Stimulated activated CD8-positive, alpha-beta memory T cell treated with anti-CD3 and anti-CD28 coated beads, Interleukin-15, amount 100 ng/mL, for 24 hours (primary cell): ENCODE measurements at places on chromosomes 13 and 19.

DNA sequence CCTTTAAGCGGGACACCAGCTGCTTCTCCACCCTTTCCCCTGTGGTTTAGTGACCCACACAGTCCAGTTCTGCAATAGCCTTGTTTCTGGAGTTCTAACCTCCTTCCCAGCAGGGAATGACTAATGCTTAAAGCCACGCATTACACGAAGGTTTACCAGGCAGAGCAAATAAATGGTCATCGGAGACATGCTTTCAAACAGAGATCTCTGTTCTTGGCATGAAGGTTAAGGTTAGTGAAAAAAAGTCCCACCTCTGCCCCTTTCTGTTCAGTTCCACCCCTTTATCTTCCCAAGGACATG lies 25.3 kb upstream of the MEDAG start:
- DNase-seq = no peak

- no peak for DNase-seq
Observed at GRCh38 chr13:109646423-109646822, 140.0 kb downstream of the IRS2 start.

DNA sequence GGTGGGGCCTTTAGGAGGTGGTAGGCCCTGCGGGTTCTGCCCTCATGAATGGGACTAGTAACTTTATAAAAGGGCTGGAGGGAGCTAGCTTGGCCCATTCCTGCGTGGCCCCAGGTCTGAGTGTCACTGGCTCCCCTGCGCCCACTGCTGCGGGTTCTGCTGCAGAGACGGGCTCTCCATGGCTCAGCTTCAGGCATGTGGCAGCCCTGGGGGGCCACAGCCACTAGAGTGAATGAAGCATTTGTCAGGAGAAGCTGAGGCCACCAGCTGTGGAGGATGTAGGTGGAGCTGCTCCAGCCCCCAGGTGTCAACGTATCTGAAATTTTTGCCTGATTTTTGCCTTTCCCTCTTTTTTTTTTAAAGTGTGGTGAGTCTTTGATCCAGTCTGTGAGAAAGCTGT lies 119.1 kb downstream of the SOX1 start:
- no peak for DNase-seq

- no peak for DNase-seq
Observed at GRCh38 chr19:18183529-18183928, 9.5 kb upstream of the MPV17L2 start.

DNA sequence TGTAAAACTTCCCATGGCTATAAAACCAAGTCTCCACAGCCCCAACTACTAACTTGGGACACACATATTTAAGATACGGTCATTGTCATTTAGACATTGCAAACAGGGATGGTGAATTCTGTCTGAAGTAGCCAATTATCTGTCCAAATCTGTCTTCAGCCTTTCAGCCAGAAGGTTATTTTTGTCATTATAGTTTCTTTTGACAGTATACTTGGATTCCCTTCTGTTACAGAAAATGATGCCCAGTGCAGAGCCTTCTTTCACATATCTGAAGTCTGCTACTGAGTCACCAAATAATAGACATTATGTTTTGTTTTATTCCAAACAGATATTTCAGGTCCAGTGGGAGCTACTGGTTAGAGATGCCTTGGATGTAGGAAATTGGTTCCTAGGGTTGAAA lies 452.4 kb upstream of the HTR2A start:
- no peak for DNase-seq

DNA sequence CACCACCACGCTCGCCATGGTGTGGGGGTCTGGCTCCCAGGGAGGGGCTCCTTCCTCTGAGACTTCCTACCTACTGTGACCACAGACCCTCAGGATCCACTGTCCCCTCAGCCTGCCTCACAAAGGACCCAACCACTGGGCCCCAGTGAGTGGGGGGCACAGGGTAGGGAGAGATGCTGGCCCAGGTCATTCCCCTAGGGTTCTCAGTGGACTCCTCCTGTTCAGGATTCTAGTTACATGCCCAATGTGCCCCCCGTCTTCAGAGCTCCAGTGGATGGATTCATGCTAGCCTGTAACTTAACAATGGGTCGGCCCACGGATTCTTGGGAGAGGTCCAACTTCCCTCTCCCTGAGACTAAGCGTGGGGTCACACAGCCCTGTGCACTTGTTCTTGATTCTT lies at the start of gene TSKS:
TSS of gene TSKS (minus strand) at position 77 of the 400 bp plus-strand sequence. CDS start at position 18, 59 bp downstream.
- no peak for DNase-seq
